GM20000 (cell line): ENCODE measurements at places on chromosomes 2 and 18.

GRCh38 chr2:37300578-37300977 is 24.1 kb downstream of the PRKD3 start:
- DNase-seq: no peak

- no peak for DNase-seq
These were observed 416.0 kb upstream of the HS6ST1 start for GRCh38 chr2:128734521-128735295.

- no peak for DNase-seq
These were observed 107.3 kb downstream of the PLCL1 start for GRCh38 chr2:197911667-197912066.

- DNase-seq: no peak
These were observed 9.5 kb downstream of the KCMF1 start for GRCh38 chr2:84980263-84980983.

DNA sequence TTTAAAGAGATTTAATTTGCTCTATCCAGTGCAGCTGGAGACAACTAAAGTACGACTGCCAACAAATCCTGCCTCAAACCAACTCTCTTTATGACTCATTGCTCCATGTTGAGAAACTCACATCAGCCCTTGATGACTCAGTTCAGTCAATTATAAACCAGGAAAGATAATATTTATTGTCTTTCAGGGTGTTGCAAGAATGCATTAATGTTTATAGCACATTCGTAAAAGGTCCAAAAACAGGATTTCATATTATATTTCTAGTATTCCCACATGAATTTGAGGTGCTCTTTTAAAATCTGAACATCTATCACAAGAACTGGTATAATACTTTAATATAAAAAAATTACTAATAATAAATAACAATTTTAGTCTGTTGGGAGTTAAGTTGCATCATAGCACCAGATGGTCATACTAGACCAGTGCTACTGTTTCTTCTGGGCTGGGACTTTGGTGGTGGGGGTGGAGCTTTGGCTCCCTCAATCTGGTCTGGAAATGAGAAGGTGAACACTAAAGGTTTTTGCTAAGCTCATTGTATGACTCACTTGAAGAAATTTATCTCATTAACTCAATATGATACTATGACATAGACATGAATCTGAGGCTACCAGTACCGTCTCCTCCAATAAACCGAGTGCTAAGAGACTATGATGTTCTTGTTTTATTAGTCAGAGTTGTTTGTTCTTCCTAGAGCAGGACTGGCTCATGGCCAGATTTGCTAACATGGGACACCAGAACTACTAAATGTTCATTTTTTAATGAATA is 26.6 kb upstream of the MAP3K20 start:
- peak; percentile 22 for DNase-seq

DNA sequence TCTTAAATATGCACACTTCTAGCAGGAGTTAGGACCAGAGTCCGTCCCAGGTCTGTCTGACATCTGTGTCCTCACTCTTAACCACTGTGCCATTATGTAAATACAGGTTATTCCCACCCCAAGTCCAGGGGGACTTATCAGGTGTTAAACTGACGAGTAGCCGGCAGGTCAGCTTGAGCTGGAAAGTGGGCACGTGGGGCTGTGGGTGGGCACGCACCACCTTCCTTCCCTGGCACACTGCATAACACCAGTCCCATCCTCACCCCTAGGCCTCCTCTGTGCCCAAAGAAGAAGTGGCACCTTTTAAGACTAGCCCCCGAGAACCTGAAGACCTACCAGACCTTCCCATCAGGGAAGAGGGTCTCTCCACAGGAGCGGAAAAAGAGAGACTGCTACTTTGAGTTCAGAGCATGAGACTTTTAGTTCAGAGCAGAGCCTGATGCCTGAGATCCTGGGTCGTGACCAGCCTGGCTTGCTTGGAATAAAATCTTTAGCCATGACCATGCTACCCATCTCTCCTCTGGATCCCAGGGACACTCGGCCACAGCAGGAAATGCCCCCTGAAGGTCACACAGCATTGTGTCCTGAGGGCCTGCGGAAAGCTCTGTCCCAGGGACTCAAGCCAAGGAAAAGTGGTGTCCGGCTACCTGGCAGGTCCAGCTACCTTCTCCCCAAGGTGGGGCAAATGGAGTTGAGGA is 62.0 kb downstream of the CIB4 start:
- DNase-seq: no peak

DNA sequence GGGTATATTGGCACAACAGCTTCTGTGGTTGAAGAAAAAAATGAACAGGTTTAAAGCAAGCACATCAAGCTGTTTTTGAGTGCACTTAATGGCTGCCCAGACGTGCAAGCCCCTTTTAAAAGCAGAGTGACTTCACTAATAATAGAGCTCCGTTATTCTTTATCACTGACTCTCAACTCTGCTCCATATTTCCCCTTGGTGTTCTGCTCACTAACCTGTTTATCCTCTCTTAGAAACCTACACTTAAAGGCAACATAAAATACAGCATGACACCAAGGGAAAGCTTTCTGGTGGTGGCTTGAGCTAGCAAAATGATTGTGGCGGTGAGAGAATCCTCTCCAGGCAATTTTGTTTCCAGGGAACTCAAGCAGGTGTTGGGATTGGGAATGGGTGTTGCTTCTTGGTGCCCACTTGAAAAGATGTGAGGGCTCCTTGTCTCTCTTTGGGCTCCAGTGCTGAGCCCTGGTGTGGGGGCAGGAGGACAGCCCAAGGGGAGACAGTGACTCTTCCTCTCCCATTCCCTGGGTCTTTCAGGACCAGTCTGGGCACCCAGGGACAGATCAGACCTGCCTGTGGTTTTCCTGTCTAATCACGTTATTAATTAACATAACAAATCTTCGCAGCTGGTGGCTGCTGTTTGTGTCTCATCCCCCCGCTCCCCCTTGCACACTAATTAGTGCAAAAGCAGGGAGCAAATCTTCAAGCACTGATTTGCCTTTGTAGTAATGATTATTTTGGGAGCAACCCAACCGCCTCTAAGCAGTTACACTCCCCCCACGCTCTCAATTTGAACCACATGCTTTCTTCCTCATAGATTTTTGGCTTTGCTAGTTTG is 289.4 kb upstream of the CXCR4 start:
- DNase-seq: no peak

- DNase-seq: no peak
These were observed 61.3 kb upstream of the PGAP1 start for GRCh38 chr2:196987649-196988364.

DNA sequence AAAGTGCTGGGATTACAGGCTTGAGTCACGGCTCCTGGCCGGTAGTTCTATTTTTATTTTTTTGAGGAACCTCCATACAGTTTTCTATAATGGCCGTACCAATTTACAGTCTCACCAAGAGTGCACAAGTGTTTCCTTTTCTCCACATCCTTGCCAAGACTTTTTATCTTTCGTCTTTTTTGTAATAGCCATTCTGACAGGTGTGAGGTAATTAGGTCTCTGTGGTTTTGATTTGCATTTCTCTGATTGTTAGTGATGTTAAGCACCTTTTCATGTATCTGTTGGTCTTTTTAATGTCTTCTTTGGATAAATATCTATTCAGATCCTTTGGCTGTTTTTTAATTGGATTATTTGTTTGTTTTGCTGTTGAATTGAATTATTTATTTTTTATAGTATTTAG is 9.3 kb downstream of the ARMC9 start:
- no peak for DNase-seq
